ENCODE measurements at places on chromosomes 2 and 18.

- DNase-seq: no peak
Measured at GRCh38 chr18:46293742-46294181, 189.6 kb downstream of the HAUS1 start.

GRCh38 chr2:201406077-201406662 is 45.1 kb downstream of the TRAK2 start:
- DNase-seq: no peak

DNA sequence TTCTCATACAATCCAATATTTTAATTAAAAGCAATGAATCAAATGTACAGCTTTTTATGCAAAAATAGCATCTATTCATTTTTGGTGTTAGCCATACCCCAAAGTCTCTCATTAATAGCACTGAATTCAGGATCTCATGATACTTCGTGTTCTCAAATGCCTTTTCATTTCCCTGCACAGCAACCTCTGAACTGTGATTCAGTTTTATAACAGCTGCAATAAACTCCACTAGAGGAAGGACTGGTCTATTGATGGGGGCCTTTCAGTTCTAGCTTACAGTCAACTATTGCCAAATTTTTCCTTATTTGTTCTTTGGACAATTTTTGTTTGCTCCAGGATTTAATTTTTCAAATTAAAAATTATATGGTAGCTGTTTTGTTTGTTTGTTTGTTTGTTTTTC is 4.8 kb upstream of the TMEM87B start:
- DNase-seq: no peak

DNA sequence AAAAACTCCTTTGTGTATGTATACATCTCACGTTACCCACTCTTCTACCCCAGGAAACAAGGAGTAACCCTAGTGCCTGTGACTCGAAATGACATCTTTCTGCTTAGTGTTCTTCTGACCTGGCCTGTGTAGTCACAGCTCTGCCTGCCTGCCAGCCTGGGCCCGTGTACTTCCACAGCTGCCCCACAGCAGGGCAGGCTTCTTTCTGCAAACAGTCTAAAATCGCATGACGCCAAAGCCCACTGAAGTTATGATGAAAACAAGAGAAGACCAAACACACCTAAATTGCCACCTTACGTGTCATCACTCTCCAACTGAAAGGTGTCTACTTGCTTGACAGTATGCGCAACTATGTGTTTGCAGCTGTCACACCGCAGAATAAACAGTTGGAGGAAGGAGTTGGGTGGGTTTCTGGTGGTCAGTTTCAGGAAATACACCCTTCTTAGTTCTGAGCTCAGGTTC is 1.5 kb downstream of the GAREM1 start:
- DNase-seq: no peak

GRCh38 chr2:226740039-226740648 is 59.5 kb downstream of the IRS1 start:
- no peak for DNase-seq

- DNase-seq: no peak
Measured at GRCh38 chr2:220583725-220584124, 956.3 kb downstream of the SLC4A3 start.

DNA sequence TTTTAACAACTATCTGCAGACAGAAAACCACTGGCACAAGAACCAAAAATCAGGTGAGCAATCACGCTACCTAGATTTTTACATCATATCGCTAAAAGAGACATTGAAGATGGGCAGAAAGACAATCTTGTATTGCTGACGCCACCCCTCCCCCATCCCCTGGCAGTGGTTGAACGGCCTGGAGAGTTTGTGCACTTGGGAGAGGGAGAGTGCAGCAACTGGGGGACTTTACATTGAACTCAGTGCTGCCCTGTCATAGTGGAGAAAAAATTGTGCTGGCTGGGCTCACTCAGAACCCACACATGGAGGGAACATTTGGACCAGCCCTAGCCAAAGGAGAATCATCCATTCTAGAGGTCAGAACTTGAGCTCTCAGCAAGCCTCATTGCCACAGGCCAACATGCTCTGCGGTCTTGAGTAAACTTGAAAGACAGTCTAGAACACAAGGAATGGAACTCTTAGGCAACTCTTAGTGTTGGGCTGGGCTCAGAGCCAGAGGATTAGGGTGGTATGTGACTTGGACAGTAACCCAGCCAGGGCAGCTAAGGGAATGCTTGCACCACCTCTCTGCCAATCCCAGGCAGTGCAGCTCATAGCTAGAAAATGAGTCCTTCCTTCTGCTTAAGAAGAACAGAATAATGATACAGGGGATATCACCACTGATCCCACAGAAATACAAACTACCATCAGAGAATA is 220.0 kb upstream of the CYP26B1 start:
- peak; percentile 3 for DNase-seq

DNA sequence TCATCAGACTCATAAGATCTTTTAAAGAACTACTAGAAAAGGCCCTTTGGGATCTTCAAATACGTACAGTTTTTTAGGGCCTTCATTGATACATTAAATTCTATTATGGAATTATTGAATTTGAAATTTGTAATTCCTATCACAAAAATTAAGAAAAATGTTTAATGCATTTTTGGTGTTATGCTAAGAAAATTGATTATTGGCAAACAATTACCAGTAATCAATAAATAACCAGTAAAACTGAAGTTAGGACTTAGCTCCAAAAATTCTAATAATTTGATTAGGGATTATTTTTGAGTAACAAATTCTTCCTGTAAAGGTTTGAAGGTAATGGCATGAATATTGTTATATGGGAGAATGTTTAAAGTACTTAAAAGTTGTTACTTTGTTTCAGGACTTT is 119.3 kb downstream of the UBR3 start:
- DNase-seq: no peak

GRCh38 chr2:111227716-111228141 is 107.0 kb downstream of the BCL2L11 start:
- no peak for DNase-seq

GRCh38 chr2:43572244-43572643 is 23.6 kb downstream of the THADA start:
- DNase-seq: no peak

- no peak for DNase-seq
Measured at GRCh38 chr2:178473931-178474330, 4.5 kb downstream of the FKBP7 start.

- no peak for DNase-seq
Measured at GRCh38 chr2:121723316-121723715, 13.4 kb downstream of the NIFK start.

DNA sequence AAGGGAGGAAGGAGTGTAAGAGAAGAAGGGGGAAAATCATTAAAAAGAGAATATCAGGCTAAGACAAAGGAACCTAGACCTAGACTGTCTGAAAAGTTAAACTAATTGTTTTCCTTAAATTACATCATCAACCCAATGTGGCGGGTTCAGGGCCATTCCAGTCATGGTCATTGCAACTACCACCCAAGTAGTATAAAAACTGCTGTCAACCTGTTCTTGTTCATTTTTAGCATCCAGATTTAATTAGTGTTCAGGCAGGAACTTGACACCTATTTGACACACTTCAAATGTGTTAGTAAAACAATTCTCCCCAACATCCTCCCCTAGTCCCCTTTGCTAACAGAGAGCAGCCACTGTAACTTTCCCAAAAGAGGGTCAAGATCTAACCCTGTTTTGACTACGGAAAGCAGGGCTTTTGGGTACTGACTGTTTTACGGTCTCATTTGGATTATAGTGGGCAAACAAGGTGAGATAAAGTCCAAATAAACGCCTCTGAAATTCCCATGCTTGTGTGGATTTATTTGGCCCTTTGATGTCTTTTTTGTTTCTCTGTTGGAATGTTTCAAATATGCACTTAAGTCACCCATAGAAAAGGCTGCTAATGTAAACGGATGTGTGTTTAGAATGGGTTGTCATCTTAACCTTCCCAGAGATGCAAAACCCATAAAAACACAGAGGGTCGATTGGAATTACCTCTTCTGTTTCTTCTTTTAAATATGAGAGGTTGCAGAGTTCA is 19.3 kb upstream of the TANC1 start:
- DNase-seq: no peak

GRCh38 chr2:158740621-158741020 is 54.5 kb upstream of the DAPL1 start:
- DNase-seq: no peak

- no peak for DNase-seq
Measured at GRCh38 chr2:96877042-96877451, 7.2 kb upstream of the SEMA4C start.

DNA sequence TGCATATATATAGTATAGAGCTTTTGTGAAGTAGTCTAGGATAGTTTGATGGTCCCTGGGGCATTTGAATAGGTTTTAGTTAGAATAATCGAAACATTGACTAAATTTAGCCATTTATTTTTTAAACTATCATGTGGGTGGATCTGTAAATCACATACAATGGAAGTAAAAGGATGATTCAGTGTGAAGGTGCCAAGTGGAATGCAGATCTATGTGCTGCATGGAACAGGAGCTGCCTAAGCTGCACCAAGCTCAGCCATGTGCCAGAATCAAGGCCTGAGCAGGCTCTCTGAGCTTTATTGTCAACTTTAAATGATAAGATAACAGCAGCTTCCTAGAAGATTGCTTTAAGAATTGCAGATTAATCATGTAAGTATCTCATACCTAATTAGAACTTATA is 1996.2 kb upstream of the PIK3C3 start:
- no peak for DNase-seq

DNA sequence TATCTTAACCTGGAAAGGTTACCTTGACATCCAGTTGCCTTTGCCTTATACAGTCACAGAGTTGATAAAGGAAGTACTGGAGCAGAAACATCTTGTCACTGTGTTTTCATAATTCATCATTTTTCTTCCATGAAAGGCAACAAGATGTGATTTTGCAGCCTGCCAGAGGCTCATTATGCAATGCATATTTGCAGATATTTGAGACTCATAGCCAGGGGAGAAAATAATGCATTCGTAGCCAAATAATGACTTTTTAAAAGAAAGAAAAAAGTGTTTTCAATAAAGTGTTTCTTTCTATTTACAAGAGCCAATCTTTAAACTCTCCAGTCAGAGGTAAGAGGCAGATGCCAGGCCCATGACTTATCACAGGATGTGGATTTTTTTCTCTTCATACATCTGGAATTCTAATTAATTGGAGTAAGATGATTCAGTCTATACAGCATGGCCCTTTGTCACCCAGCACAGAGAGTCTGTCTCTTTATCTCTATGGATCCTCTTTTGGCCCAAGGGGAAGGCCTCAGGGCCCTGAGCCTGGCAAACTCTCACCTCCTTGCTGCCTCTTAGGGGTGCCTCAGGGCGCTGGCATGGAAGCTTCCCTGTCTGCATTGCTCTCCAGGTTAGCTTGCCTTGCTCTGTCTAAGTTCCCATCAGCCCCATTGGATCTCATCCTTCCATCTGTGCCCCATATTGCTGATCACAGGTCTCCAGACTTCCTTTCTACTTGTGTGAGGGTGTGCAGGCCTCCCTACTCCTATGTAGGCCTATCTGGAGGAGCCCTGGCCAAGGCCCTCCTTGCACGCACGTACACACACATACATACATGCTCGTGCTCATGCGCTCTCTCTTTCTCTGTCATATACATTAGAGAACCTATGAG is 247.7 kb downstream of the TPGS2 start:
- no peak for DNase-seq

DNA sequence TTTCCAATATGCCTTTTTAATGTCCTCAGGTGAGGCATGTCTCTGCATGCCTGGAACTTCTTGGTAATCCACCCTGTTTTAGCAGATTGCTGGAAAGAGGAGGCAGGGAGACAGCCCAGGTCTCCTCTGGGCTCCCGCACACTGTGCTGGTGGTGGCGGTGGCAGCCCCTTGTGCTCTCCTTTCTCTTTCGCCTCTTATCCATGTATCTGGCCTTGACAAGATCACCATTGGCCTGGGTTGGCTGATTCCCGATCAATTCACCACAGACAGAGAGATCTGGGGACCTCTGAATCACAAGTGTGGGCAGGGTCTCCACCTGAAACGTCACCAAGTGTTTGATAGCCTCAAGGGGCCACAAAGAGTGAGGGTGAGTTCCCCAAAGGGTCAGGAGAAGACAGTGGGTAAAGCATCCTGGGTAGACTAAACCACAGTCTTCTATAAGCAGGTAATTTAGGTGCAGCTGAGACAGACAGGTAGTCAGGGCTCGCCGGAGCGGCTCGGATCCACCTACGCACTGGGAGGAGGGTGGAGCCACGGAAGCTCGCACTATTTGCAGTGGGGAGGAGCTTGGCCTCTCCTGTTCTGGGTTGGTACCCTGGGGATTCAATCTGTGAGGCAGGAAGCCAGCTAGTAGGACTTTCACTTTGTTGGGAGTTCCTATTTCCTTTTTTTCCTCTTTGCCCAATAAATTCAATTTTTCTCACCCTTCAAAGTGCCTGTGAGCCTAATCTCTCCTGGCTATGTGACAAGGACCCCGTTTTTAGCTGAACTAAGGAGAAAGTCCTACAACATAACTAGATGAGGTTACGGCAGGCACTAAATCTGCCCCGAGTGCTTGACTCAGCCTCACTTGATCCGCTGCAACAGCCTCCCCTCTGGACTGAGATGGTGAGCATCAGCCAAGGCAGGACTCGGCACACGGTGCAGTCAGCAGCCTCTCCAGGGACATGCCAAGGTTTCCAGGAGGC is 57.6 kb downstream of the SLC4A3 start:
- DNase-seq: no peak

- no peak for DNase-seq
Measured at GRCh38 chr2:29304399-29305060, 189.3 kb downstream of the CLIP4 start.

- DNase-seq: no peak
Measured at GRCh38 chr18:6927153-6927552, 190.4 kb downstream of the LAMA1 start.

- DNase-seq: no peak
Measured at GRCh38 chr2:196383799-196384198, 212.4 kb upstream of the STK17B start.

GRCh38 chr18:9811978-9812377 is 73.8 kb upstream of the TXNDC2 start:
- no peak for DNase-seq

DNA sequence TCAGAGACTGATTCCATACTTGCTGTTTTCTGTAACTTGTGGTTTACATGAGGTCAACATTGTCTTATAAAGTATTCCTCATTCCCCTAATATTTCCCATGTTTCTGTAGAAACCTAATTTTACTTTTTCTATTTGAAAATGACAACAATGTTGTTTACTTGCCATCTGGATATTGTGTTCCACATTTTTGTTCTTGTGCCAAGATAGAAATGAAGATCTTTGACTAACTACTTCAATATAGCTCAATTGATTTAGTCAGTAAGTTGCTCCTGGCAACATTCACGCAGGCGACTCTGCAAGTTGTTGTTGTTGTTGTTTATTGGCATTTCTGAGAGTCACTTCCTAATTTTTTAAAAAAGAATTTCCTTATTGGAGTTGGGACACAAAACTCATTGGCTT is 69.5 kb downstream of the CAVIN2 start:
- no peak for DNase-seq

DNA sequence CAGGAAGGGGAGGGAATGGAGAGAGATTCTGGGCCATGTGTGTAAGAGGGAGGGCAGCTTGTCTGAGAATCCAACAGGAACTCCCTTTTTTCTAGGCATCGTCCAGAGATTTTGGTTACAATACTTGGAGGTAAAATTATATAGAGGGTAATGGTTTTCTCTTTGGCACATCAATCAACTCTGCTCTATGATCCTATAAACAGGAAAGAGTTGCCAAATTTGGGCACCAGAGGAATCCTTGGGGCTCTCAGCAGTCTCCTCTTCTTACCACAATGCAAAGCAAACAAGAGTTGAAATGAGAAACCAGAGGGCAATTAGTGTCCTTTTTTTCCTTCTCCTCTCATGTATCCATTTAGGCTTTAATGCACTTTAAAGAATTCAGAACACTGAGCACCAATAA is 243.4 kb downstream of the SLC8A1 start:
- no peak for DNase-seq

- DNase-seq: no peak
Measured at GRCh38 chr2:54803783-54804751, 80.6 kb downstream of the EML6 start.

- DNase-seq: no peak
Measured at GRCh38 chr2:60413814-60414168, 139.7 kb downstream of the BCL11A start.

All from smooth muscle cell of the brain vasculature (primary cell).